Right ventricle myocardium inferior (tissue), 1 donor: ENCODE measurements at places on chromosomes 13 and 19.

DNA sequence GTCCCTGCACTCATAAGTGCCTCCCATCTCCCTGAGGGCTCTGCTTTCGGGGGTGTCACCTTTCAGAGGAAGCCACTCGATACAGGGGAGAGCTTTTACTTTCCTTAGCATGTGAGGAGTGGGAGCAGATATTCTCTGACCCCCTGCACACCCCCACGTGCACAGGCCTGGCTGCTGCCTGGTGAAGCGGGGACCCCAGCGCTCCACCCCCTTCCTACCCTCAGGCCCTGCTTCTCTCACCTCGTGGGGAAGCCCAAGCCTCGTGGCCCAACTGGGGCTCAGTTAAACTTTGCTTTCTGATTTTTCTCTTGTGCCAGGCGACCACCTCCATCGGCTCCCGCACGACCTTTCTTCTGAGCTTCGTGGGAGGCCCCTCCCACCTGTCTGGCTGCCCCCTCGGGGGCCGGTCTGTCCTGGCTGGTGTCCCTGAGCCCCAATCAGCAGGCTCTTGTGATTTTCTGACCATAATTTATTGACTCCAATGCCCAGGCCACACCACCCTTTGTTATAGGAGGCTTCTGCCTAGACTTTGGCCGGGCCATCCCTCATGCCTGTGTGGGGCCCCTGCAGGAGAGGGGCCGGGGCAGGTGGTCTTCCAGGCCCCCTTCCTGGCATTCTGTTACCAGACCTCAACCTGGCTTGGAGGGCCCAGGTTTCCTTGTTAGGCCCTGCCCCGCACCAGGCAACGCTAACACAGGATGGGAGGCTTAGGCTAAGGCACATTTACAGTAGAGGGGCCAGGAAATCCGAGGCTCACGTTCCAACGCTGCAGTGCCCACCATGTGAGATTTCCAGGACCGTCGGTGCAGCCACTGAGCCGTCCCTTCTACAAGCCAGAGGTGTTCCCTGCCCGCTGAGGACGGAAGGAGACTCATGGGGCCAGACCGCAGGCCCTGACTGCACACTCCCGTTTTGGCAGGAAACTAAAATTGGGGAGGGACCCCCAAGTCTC is 3.7 kb downstream of the TMED1 start:
- DNase-seq = peak; percentile 34

DNA sequence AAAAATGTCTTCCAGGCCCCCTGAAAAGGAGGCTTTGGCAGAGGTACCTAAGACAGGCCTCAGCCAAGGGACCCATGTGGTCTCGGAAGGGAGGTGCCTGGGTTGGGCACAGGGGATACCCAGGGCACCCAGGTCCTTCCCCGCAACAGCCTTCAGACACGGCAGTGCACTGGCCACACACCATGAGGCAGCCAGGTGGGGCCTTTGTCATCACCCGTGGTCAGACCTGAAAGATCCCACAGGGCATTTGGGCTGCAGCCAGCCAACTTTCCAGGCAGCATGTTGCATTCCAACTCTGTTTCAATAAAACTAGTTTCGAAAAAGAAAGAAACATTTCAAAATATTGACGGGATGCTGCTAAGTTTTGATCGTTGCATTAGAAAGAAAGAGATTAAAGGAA is 4.7 kb upstream of the TUBGCP3 start:
- no peak for DNase-seq

DNA sequence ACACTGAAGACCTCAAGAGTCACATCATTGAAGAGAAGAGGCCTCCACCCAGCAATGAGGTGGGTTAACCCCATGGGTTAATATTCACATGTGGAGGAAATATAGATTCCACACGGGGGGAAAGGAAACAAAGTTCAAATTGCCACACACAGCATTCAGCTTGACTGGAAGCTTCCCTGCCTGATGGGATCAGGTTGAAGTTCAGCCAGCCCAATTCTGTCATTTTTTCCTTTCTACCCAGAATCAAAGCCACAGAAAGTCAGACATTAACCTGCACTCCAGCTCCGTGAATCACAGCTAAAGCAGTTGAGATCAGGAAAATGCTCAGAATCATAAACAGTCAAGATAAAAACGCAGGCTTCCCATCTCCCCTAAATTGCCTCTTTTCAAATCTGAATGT is 208.7 kb upstream of the OBI1 start:
- no peak for DNase-seq

GRCh38 chr13:49669735-49670309 is 21.5 kb downstream of the EBPL start:
- no peak for DNase-seq

GRCh38 chr13:46896341-46897137 is at the start of gene HTR2A:
HTR2A (minus strand) TSS chr13:46897053; CDS start chr13:46895906, 1,147 bp downstream.
- no peak for DNase-seq

DNA sequence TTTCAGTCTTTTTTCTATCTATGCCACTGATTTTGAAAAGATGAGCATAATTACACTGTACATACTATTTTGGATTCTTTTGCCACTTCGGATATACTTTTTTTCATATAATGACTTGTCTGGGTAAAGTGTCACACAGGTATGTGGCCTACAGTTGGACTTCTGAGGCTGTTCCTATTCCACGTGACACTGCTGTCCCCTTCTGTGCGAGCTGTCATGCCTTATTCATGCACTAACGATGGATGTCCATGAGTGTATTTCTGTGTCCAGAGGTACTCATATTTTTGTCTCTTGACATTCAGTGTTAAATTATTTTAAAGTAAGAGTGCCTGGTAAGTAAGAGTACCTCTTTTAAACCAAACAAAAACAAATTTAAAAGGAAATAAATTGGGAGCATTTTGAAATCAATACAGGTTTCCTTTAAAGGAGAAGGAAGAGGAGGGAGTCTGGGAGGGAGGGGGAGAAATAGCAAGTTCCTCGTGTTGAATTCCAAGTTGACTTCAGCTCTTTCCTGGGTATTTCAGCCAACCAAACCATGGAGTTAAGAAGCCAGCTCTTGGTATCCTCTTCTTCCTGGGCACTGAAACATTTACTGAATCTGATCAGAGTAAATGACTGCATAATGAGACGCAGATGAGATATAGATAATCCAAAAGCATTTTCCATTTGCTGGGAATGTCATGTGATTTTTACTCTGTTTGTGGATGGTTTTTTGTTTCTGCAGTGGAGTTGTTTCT is 61.3 kb downstream of the TNFRSF19 start:
- no peak for DNase-seq

DNA sequence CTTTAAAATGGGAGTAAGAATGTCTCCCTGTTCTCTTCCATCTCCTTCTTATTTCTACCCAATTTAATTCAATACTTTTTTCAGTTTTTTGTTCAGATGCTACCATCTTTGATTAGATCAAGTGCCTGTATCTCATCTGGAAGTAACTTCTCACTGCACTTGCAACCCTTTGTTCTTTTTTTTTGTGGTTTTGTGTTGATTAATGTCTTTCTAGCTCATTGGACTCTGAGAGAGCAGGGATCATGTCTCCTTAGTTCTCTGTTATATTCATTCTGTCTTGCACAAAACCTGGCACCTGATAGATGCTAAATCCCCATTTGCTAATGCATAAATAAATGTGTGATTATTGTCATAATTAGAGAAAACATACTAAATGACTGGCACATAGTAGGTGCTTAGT is 834 bp upstream of the ITGBL1 start:
- no peak for DNase-seq

DNA sequence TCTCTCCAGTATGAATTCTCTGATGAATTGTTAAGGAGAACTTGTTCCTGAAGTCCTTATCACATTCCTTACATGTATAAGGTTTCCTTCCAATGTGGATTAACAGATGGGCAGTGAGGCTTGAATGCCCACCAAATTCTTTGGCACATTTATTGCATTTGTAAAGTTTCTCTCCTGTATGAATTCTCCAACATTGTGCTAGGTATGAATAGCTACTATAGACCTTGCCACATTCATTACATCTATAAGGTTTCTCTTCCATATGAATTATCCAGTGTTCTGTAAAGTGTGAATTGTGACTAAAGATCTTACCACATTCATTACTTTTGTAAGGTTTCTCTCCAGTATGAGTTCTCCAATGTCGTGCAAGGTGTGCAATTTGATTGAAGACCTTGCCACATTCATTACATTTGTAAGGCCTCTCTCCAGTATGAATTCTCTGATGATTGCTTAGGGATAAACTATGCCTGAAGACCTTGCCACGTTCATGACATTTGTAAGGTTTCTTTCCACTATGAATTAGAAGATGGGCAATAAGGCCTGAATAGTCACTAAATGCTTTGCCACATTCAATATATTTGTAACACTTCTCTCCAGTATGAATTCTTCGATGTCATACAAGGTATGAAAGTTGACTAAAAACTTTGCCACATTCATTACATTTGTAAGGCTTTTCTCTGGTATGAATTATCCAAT is 20.4 kb downstream of the ZNF578 start:
- DNase-seq = no peak

- DNase-seq = no peak
Observed at GRCh38 chr13:42753697-42754096, 27.7 kb upstream of the FAM216B start.

DNA sequence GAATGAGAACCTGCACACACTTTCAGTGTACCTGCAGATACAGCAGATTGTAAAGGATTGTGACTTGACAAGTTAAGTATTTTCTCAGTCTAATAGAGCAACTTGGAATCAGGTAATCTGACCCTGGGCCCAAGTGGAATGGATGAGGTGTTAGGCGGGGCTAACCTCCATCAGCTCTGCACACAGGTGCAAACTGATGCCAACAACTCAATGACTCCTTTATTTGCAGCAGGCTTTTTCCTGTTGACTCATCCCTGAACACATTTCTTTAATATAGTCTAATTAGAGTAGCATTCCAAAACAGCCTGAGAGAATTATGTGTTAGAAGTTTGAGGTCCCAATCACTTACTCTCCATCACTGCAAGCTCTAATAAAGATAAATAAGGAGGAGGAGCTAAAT is 48.8 kb downstream of the TPT1 start:
- DNase-seq = no peak

GRCh38 chr19:1648920-1649541 is 3.4 kb downstream of the TCF3 start:
- DNase-seq = no peak

DNA sequence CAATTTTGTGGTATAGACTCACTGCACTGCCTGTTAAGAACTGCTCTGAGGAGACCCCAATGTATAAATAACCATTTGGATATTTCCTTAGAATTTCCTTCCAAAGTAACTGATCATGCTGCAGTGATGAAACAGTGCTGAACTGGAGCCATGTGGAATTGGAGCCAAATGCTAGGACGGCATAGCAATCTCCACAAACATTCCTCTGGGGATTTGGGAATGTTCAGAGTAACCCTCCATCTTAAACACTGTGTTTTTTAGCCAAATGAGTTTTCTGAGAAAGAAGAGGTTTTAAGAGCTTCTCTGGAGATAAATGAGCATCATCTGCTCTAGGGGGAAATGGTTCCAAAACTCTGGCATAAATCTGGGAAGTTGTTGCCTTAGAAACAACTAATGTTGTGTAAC is 98.2 kb downstream of the OLFM4 start:
- DNase-seq = peak; percentile 57

GRCh38 chr19:35495107-35496064 is 5.1 kb upstream of the KRTDAP start:
- peak; percentile 87 for DNase-seq

DNA sequence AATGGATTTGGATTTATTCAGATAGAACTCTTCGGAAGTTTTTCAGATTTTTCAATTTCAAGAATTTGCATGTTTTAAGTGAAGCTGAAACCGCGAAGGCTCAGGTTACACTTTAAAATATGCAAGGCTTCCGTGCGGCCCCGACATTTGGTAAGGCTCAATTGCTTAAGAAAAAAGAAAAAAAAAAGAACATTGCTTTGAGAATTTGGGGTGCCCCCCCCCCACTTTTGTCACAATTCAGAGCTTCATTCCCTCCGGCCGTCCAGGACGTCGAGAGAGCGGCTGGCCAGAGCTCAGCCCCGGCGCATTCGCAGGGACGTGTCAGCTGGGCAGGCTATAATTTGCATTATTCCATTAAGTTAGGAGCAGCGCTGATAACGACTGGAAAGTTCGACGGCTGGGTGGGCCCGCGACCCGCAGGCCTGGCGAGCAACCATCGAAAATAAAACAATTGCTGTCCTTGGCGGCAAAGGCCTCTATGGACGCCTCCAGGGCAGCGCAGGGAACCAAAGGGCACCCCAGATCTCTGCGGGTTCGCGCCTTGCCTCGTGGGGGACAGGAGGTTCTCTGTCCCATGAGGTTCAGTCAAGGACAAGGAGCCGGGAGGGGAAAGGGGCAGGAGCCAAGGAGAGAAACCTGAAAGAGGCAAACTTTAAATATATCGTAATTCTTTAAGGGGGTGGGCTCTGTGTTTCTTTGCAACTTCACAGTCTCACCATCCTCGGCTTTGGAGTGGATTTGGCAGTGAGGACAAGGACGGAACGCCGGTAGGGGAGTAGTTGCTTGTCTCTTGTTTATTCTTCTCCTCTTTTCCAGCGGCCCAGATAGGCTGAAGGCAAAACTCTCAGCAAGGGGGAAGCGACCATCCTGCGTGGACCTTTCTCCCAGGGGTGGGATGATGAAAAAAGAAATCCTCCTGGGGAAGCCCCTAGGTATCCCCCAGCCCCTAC is 7.0 kb downstream of the SOX21 start:
- no peak for DNase-seq

DNA sequence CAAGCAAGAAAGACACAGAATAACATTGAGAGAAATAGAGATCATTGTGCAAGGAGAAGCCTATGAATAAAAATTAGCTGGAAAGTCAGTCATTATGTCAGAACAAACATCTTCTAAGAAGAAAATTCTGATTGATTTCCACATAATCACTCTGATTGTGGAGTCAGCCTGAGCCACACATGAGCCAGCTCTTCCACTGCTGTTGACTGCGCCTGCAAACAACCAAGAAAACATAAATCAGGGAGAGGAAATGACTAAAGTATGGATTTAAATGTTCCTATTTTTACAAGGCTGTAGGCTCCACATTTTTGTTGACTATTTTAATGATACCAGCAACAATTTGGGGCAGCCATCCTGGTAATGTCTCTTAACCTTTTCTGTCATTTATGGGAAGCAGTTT is 962.3 kb downstream of the EFNB2 start:
- DNase-seq = no peak

DNA sequence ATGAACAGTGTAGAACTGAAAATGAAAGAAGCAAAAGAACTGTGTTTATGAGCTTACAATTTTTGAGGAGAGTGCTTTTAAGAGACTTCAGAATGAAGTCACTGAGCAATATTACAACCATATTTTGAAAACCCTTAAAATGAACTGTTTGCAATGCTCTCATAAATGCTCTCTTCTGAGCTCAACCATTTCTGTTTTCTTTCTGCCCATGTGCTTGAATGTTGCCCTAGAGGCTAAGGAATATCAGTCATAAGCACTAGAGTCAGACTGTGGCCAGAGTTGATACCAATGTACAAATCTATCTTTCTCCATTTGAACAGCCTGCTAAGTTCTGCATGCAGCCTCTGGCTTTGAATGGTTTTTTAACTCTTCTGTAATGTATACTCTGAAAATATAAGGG is 1092.8 kb downstream of the PCDH9 start:
- DNase-seq = no peak

- peak; percentile 47 for DNase-seq
Observed at GRCh38 chr19:46411925-46412649, 1.3 kb downstream of the CCDC8 start.
